Effector memory CD8-positive, alpha-beta T cell (primary cell): ENCODE measurements at places on chromosomes 2 and 18.

DNA sequence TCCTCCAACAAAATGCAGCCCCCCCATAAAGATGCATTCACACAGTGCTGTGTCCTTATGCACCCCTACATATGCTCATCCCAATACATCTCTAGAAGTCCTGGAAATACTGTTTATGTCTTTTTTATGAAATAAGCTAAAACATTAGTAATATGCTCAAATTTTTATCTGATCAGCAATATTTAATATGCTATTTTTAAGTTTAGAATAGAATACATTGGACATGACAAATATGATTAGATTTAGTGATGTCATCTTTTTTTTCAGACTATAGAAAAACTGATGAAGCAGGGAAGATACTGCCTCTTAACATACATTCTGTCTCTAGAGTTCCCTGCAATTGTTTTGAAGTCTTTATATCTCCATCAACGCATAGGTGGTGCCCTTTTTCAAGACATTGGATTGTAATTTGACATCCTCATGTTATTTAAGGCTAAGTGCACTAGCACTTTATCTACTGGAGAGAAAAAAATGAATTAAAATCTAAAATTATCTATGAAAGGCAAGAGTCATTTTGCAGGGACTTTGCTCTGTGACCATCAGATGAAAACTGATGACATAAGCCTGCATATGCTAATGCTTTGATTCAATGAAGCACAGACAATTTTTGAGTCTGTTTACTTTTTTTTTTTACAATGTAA, 395.3 kb downstream of the LPIN1 start:
- no peak for DNase-seq

- no peak for DNase-seq
These were observed 95.4 kb downstream of the PLEKHM3 start for GRCh38 chr2:207929923-207930322.

DNA sequence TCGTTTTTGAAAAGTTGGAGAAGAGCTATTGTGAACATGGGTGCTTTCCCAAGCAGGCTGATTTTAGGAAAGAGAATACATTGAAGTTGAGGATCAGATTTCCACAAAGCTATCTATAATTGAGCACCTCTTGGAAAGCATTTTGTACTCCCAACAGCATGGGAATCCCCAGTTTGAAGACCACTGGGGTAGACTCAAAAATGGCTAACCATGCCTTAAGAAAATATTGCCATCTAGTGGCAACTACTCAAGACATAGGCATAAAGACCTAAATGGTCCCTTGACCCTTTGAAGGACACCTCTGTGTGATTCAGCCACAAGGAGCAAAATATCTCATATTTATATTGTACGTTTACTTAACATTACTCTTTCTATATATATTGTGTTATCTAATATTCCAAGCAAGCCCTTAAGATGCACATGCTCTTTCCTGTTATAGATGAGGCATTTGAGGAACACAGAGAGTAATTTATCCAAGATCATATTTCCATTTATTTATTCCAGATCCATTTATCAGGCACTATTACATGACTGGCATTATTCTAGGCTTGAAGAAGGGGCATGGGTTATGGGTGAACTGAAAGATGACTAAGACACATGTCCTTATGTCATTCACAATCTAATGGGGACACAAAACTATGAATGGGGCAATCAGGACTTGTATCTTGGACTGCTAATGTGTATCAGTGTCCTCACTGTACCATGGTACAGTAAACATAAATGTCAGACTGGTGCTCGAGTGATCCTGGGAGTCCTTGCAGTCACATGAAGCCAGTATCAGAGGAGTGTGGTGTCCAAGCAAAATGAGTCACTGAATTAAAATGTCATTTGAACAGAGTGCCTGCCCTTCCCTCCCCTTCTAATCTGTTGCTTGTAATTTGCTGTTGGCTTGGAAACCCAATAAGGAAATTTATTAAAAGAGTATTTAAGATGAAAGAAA, 121.0 kb upstream of the XPO1 start:
- no peak for DNase-seq

- DNase-seq = peak; percentile 26
These were observed 3.3 kb upstream of the HJURP start for GRCh38 chr2:233857511-233858141.

GRCh38 chr2:19187323-19188020, 171.0 kb downstream of the OSR1 start:
- no peak for DNase-seq

- DNase-seq = no peak
These were observed 1304.4 kb upstream of the ACVR2A start for GRCh38 chr2:146540271-146540932.

GRCh38 chr2:10400568-10400977, 47.6 kb downstream of the ODC1 start:
- no peak for DNase-seq

- no peak for DNase-seq
These were observed 227.8 kb downstream of the ACKR3 start for GRCh38 chr2:236797411-236797810.

DNA sequence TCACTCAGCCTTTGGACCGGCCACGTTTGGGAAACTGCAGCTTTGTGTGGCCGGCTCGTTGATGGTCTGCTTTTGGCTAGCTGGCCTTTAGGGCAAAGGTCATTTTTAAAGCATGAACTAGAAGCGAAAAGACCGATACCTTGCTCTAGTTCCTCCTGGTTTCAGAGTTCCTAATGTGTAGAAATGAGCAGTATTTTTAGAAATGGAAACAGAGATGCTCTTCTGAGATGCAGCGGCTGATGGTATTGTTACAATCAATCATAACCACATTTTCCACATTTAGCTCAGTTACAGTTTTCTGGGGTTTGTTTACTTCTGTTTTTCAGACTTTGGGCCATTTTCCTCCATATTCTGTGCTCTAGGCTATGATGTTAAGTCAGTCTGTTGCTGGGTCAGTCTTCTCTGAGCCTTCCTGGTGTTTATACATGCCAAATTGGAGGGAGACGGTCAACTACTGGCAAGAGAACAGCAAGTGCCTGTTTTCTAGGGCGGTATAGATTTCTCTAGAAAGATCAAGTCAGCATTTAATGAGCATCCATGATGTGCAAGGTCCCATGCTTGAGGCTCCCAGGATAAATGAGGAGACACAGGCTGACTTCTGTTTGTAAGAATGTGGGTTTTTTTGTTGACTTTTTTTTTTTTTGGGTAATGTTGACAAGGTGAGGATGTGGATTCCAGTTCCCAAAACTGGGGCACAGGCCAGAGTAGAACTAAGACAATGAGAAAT, 28.0 kb downstream of the RNF144A start:
- no peak for DNase-seq

DNA sequence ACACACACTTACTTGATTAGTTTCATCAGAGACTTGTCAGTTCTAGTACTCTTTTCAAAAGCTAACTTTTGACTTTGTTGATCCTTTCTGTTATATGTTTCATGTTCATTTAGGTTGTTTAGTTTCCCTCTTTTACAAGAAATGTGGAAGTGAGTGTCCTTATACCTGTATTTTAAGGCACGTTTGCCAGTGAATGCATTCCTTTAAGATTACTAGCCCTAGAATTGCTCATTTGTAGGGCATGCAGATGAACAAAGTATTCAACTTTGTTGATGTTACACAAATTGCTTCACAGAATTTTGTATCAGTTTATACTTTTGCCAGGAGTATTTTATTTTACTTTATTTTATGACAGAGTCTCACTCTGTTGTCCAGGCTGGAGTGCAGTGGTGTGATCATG, 6.3 kb downstream of the IL1RL2 start:
- DNase-seq = no peak

DNA sequence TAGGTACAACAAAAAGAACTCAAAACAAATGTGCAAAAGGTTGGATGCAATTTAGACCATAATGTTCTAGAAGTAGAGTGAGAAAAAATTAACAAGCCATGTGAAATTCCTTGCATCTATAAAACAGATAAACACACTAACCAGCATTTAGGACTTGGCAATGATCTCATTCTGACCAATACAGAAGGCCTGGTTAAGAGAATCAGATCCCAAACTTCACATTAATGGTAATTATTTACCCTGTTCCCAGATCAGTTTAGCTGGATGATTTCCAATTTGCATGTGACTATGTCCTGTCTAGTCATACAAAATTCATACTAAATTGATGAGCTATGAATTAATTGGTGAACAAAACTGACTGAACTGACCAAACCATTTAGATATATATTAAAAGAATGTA, 98.4 kb upstream of the FIGN start:
- no peak for DNase-seq

- no peak for DNase-seq
These were observed 34.6 kb downstream of the ZNF516 start for GRCh38 chr18:76460482-76460881.

GRCh38 chr2:60509066-60509465, 44.4 kb downstream of the BCL11A start:
- DNase-seq = no peak

GRCh38 chr2:223863491-223863890, 26.1 kb upstream of the AP1S3 start:
- no peak for DNase-seq

- no peak for DNase-seq
These were observed 123.2 kb upstream of the RPRM start for GRCh38 chr2:153601812-153602211.

DNA sequence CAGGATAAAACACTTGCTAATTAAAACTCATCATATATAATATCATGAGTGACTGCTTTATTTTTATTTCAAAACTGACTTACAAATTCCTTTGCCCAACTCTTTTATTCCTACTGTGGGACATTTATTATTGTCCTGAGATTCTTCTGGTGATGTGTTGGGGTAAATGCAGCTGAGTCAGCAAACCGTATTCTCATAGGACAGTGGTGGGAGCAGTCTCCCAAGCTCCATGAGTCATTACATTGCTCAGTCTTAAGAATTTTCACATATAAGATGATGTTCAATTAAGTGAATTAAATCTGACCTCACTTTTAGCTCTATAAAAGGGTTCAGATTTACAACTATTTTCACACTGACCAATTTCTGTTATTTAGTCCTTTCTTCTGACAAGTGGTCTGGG, 1530.7 kb downstream of the LRP1B start:
- DNase-seq = no peak

DNA sequence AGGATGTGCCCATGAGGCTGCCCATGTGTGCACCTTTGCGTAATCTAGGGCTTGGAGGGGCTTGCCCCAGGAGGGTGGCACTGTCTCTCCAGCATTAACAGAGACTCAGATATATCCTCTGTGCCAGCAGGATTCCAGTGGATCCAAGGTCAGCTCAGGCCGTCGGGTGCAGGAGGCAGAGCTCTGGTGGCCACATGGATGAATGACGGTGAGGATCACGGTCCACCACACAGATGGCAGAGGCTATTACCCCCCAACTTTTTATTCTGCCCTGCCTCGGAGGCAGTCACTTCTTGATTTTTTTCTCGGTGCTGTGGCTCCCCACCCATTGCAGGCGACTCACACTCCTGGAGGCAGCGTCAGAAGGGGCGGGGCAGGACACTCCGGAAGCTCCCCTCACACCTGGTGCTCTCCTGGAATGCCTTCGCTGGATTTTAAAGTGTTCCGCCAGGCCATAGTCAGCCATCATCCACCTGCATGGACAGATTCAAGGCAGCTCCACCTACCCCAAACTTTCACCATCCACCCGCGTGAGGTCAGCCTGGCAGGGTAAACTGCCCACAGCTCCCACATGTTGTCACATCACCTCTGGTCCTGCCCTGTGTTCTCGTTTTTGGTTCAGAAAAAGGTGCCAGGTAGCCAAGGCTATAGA, 602.9 kb upstream of the RAB6C start:
- no peak for DNase-seq

GRCh38 chr18:10329101-10329500, 125.3 kb upstream of the APCDD1 start:
- no peak for DNase-seq

- no peak for DNase-seq
These were observed 120.4 kb upstream of the NEDD4L start for GRCh38 chr18:57923611-57924010.

GRCh38 chr18:62759704-62760402, 44.5 kb downstream of the PHLPP1 start:
- no peak for DNase-seq

DNA sequence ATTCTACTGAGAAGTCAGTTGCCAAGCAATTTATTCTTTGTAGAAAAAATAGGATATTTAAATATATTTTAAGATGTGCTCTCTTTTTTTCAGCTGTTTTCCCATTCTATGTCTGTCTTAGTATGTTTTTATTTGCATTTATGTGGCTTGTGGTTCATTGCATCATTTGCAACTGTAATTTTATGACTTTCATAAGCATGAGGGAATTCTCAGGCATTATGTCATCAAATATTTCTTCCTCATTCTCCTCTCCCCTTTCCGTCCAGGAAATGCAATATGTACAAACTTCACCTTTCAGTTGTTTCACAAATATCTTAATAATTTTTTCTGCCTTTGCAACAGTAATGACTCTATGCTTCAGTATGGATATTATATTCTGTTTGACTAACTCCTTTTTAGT, 560.2 kb upstream of the LRATD1 start:
- no peak for DNase-seq

- no peak for DNase-seq
These were observed 24.2 kb downstream of the GPC1 start for GRCh38 chr2:240459401-240460252.
